ENCODE measurements at places on chromosomes 1 and 21. TPM values are rescaled to one million over a fixed set of nuclear protein-coding genes. Genes with fewer than 3 reads are reported as not detected.

SPRR2A gene
- total RNA-seq: not detected

TPTE gene
- not detected for total RNA-seq

PRMT2 gene
- 106 TPM for total RNA-seq

KIAA0040 gene
- 5.0 TPM for total RNA-seq

TMPRSS3 gene
- not detected for total RNA-seq

CYYR1 gene
- total RNA-seq: 4.7 TPM

PLPPR4 gene
- 0.07 TPM for total RNA-seq
